Activated CD4-positive, CD25-positive, alpha-beta regulatory T cell (primary cell): ENCODE measurements at places on chromosomes 1 and 21.

DNA sequence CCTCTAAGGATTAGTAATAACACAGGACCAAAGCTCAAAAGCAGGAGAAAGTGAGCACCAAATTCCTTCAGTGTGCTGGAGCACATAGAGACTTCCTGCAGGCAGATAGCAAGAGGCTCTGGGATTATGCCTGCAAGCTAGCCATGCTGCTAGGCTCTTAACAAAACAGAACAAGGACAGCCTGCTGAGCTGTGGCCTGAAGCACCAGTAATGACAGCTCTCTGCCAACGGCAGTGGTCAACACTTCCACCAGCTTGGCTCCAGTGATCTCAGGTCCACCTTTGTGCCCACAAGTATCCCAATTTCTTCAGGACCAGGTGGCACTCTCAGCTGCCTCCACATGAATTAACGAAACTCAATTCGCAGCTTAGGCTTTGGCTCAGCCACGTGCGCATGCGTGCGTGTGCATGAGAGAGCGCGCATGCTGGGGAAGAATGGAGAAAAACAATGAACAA lies 64.2 kb downstream of the SLC45A1 start:
- DNase-seq = no peak

GRCh38 chr1:160491017-160491416 lies 32.0 kb downstream of the SLAMF6 start:
- no peak for DNase-seq

DNA sequence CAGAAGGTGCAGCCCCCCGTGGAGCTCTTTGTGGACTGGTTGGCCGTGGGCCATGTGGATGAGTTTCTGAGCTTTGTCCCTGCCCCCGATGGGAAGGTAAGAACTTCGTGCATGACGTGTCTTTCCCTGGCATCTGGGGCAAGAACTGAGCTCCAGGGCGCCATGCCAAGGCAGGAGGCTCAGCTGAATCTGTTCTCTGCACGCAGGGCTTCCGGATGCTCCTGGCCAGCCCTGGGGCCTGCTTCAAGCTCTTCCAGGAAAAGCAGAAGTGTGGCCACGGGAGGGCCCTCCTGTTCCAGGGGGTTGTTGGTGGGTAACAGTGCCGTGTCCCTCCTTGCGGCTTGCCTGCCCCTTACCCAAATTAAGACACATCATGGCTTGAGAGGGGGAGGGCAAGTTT lies 27.7 kb downstream of the PADI3 start:
- no peak for DNase-seq

- no peak for DNase-seq
Observed at GRCh38 chr1:50424884-50425375, 1.7 kb upstream of the DMRTA2 start.

DNA sequence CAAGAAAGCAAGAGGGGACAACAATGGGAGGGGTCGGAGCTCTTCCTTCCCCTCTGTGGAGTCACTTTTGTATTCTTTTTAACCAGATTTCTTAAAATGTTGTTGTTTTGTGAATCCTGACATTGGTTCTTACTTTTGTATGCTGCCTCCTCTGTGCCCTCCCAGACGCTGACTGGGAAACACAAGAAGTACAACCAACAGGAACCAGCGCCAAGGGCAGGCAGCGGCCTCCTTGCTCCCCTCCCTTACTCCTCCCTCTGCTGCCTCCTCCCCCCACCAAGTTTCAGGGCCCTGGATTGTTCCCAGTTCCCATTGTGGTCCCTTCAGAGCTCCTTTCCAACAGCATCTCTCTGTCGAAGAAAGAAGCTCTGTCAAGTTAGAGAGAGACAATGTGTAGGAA lies 111.1 kb downstream of the BRINP2 start:
- no peak for DNase-seq

GRCh38 chr1:43225168-43225567 lies 44.6 kb upstream of the TMEM125 start:
- DNase-seq = no peak

DNA sequence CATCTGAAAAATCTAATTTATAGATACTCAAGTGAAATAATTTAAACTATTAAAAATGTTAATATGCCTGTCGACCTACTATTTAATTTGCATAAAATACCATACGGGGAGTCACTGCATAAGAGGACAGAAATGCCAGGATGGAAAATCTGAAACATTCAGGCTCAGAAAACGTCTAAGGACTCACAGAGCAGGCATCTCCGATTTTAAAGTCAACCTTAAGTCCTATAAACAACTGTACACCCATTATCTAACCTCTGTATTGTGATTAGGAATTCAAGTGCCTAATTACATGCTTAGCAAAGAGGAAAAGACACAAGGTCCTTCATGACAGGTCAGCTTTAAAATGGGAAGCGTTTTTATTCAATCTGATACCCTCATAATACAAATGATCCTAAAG lies 49.2 kb downstream of the ZBTB18 start:
- DNase-seq = no peak

DNA sequence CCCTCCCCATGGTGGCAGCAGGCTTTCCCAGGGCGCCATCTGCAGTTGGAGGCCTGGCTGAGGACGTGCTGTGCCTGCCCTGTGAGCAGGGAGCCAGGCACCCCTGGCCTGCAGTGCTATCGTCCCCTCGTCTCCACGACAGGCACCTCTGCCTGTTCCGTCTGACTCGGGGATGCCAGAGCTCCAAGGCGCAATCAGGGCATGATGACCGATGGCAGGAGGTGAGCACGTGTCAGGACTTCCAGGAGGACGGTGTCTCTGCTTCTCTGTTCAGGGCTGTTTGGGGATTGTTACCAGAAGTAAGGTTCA lies 125.2 kb downstream of the PCBP3 start:
- no peak for DNase-seq

GRCh38 chr1:11285883-11286734 lies 13.1 kb downstream of the UBIAD1 start:
- no peak for DNase-seq

- no peak for DNase-seq
Observed at GRCh38 chr1:103441342-103441741, 84.2 kb upstream of the RNPC3 start.

DNA sequence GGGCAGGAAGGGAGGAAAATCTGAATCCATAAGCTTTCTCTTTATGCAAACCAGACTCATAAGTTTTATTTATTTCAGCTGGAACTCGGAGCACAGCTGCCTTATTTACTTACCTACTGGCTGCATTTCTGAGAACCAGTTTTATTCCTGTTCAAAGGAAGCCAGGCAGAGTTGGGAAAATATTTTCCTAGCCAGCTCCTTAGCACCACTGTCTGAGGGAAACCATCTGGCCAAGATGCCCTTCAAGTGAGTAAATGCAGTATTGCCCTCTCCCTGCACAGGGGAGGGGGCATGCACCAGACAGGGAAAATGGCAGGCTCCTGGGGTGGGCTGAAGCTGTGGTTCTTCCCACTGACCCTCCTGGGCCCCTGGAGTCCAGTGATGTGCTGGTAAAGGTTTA lies 28.9 kb upstream of the FMOD start:
- no peak for DNase-seq

- no peak for DNase-seq
Observed at GRCh38 chr1:46699666-46700065, 19.2 kb downstream of the EFCAB14 start.

GRCh38 chr1:168320800-168321450 lies 40.2 kb downstream of the TBX19 start:
- DNase-seq = no peak

GRCh38 chr1:43799656-43800635 lies 92.6 kb downstream of the ST3GAL3 start:
- DNase-seq = no peak
